CD8-positive, alpha-beta memory T cell (primary cell): ENCODE measurements at places on chromosomes 12 and 14.

GRCh38 chr12:102118874-102119273 lies 1.0 kb downstream of the NUP37 start:
- no peak for DNase-seq

- DNase-seq: no peak
Observed at GRCh38 chr12:58381546-58381945, 440.2 kb downstream of the ATP23 start.

- no peak for DNase-seq
Observed at GRCh38 chr14:99579903-99580571, 24.0 kb downstream of the CCDC85C start.

DNA sequence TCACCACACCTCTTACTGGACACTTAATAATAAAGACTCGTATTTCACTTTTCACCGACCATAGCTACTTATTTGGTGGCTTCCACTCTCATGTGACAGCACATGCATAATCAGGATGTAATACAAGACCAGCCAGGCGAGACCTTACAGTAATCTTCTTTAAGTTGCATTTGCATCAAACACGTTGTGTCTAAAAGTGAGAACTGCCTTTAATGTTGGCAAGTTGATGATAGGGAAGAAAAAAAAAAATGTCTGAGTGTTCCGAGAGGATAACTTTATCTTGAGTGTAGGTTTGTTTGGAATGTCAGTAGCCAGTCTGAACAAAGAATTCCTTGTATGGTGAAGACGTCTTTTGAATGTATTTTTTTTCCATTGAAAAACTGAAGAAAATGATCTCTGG lies 440.4 kb downstream of the ADAMTS20 start:
- DNase-seq: no peak

GRCh38 chr12:49894751-49895148 lies 8.9 kb downstream of the FAIM2 start:
- no peak for DNase-seq
